ENCODE measurements at places on chromosomes 3 and 15. TPM values are rescaled to one million over a fixed set of nuclear protein-coding genes. Genes with fewer than 3 reads are reported as not detected.

- H3K36me3 ChIP-seq = no peaks in the 10 kb centered on the region
- H3K4me3 ChIP-seq = no peak overlapping the region
- H3K27me3 ChIP-seq = no peaks in the 10 kb centered on the region
- peaks cover 7% of the 10 kb centered on the region for H3K4me1 ChIP-seq
- DNase-seq = no peak
- H3K27ac ChIP-seq = no peak overlapping the region
Observed at GRCh38 chr15:36172955-36173354, 406.5 kb upstream of the CDIN1 start.

- H3K36me3 ChIP-seq = no peaks in the 10 kb centered on the region
- no peak overlapping the region for H3K27ac ChIP-seq
- no peak overlapping the region for H3K4me3 ChIP-seq
- H3K4me1 ChIP-seq = peaks cover 4% of the 10 kb centered on the region
Observed at GRCh38 chr15:33639978-33640377, 328.3 kb upstream of the CHRM5 start.

The OCA2 gene
- total RNA-seq = 53.1 TPM

GRCh38 chr3:59374818-59375211, 325.0 kb upstream of the CFAP20DC start:
- no peak overlapping the region for H3K4me3 ChIP-seq
- H3K27ac ChIP-seq = no peak overlapping the region
- DNase-seq = no peak
- H3K27me3 ChIP-seq = no peaks in the 10 kb centered on the region
- H3K4me1 ChIP-seq = no peaks in the 10 kb centered on the region
- H3K36me3 ChIP-seq = no peaks in the 10 kb centered on the region
